Stimulated activated CD4-positive, alpha-beta T cell treated with anti-CD3 and anti-CD28 coated beads, Interleukin-1b, Interleukin-23, amount 100 ng/mL, for 1 hour (primary cell): ENCODE measurements at places on chromosomes 2 and 18.

DNA sequence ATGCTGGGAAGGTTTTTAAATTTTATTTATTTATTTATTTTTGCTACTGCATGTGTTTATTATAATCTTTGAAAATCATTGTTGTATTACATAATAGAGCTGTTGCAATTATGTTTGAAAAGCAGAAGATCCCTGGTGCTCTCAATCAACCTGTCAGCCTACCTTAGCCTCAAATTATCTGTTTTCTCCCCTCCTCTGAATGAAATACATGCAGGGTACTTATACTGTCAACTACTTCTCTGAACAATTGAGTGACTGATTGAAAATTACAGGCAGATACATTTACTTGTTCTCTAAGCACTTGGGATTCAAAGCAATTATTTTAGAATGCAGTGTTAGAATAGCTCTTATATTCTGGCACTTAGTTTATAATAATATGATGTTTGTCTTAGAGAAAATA lies 8.1 kb downstream of the KYNU start:
- no peak for DNase-seq

DNA sequence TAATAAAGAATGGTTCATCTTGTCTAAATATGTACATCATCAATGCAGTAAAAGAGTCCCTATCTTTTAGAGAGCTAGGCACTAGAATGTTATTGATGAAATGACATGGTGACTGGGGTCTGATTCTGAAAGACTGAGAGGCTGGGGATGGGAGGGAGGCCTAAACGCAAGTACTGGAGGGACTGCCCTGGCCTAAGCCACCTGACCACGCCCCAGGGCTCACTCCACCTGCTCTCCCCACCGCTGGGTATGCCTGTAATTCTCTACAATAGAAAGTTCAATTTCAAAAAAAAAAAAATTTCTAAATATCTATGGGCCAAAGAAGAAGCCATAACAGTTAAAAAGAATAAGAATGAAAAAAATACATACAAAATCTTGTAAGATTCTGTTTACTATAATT lies 194.0 kb downstream of the HDAC4 start:
- DNase-seq: no peak

GRCh38 chr18:39489431-39489830 lies 1923.8 kb upstream of the CELF4 start:
- no peak for DNase-seq

GRCh38 chr18:11498821-11499220 lies 110.6 kb upstream of the SLC35G4 start:
- no peak for DNase-seq

- no peak for DNase-seq
Observed at GRCh38 chr2:26850000-26850431, 2.1 kb downstream of the DPYSL5 start.

DNA sequence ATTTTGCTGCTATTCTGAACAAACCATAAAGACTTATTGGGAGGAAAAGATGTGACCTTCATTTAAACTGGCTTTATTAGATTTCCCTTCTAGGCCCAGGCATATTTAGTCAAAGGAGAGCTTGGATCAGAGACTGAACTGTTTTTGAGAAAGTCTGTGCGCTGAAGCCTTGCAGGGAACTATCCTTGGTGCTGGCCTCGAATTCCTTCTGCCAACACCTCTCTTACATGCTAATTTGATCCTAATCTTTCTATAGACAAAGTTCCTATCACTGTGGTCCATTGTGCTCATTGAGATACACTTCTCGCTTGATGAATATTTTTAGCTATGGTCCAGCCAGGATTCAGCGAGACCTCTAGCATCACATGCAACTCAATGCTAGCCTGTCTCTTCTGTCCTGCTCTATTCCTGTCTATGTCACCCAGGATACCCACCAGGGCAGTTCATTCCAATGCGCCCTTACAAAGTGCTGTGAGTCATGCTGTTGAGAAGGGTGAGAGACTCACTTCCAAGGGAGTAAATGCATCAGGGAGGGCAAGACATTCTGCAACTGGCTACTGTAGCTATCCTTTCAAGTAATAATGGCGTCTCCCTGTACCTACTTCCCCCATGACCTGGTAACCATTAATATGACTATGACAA lies 356.7 kb upstream of the LYPD1 start:
- DNase-seq: no peak

DNA sequence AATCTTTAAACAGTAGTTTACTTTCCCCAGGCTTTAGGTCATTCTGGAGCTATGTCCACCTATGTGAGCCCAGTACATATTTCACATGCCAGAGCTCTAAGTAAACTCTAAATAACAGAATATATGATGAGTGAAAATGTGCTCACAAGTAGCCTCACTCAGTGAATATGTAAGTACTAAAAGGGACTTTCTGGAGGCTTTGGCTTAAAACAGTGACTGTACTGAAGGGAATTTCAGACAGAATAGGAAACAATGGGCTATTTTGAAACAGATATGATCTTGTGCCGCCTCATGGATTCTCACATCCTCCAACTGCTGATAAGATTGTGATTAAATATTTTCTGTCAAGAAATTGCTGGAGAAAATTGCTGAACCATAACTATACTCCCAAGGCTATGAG lies 747.9 kb downstream of the SOCS6 start:
- DNase-seq: no peak

GRCh38 chr2:42854207-42854818 lies 61.9 kb upstream of the HAAO start:
- no peak for DNase-seq

DNA sequence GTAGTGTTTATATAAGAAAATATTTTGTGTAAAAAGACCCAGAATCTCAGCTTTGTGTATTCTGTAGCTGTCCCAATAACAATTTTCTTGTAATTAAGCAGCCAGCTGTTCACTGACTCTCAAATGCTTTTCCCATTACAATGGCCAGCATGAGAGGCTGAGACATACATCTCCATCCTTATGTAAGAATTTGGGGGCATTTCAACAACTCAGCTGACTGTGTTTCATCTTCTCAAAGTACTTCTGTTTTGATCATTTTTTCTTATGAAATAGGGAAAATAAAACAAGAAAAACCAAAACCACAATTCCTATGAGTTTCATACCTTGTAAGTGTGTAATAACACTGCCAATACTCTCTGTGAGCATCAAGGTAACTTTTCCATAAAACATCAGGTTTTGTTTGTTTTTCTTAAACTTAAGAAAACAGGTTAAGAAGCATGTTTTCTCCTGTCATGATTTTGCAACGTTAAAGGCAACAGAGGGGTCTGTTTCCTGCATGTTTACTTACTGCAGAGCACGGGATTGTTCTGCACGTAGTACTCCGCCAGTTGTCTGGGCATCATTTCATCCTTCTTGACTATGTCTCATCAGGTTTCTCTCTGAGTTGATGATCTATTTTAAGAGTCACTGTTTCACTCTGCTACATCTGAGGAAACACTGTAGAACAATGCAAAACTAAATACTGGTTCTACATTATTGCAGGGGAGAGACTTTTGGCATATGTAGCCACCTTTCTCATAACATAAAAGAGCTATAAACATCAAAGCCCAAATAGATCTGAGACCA lies 62.9 kb upstream of the CYRIA start:
- DNase-seq: no peak

- no peak for DNase-seq
Observed at GRCh38 chr2:156473445-156473844, 37.3 kb downstream of the GPD2 start.

- DNase-seq: no peak
Observed at GRCh38 chr2:112602917-112603316, 18.5 kb downstream of the CHCHD5 start.

- no peak for DNase-seq
Observed at GRCh38 chr18:9809697-9810096, 76.1 kb upstream of the TXNDC2 start.

GRCh38 chr2:33436083-33436482 lies 40.4 kb upstream of the RASGRP3 start:
- DNase-seq: no peak

GRCh38 chr2:113162173-113162572 lies 11.6 kb upstream of the PSD4 start:
- no peak for DNase-seq

DNA sequence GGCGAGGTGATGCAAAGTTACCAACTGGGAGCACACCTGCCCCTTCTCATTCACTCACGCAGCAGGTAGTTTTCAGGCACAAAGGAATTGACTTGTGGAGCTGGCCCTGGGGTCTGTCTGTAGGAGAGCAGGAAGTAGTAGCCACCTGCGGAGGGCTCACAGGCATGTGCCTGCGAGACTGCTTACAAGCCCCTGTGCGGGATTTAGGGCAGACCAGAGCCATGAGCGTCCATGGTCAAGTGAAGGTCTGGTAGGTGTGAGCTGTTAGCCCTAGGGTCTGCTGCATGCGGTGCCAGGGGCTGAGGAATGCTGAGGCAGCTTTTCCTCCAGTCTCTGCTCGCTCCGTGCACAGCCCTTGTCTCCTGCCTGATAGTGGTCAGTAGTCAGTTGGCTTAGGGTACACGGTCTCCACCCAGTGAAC lies 18.9 kb downstream of the INPP4A start:
- DNase-seq: no peak

DNA sequence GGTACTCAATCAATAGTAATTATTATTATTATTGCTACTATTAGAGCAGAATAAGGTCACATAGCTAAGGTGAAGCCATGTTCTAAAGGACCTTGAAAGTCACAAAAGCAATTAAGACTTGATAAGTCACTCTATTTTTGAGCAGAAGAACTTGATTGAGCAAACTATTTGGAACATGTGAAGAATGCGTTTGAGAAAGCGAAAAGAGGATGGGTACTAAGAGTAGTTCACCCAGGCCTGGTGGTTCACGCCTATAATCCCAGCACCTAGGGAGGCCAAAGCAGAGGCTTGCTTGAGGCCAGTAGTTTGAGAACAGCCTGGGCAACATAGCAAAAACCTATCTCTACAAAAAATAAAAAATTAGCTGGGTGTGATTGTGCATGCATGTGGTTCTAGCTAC lies 7.2 kb upstream of the RTN4 start:
- no peak for DNase-seq

GRCh38 chr18:79510046-79510685 lies 114.4 kb downstream of the NFATC1 start:
- no peak for DNase-seq

DNA sequence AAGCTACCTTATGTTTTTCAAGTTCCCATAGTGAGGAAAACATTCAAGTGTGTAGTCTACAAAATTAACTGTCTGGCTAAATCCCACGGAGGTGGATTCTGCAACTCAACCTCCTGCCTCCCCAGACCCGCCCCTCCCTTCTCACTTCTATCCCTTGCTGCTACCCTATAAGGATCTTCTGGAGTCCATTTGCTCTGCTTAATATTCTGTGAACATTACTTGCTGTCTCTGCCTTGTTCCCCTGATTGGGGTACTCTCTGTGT lies 163.2 kb downstream of the KCNE4 start:
- no peak for DNase-seq

- no peak for DNase-seq
Observed at GRCh38 chr18:71028285-71028762, 739.5 kb downstream of the SOCS6 start.

DNA sequence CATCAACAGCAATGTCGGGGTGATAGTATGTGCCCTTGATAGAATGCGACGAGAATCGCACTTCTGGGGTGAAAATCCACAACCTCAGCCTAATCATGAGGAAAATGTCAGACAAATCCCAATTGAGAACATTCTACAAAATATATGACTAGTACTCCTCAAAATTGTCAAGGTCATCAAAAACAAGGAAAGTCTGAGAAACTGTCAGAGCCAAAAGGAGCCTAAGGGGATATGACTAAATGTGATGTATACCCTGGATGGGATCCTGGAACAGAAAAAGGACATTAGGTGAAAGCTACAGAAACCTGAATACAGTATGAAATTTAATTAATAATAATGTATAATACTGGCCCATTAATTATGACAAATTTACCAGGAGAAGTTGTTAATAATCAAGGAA lies 7.6 kb upstream of the CACNB4 start:
- DNase-seq: no peak

DNA sequence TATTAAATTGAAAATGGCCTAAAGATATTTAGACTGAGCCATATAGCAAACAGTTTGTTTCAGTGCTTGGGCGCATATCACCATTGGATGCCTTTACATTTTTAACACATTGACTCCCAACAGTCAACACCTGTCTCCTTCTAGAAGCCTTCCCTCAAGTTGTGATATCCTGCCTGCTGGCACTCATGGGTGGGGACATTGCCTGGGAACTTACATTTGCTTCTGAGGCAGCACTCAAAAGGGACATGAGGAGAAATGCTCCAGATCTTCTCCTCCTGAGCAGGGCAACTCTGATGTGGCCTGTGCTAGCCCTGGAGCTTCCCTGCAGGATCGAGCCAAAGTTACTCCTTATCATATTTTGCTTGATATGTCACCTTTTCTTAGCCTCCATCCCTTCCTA lies 392.2 kb downstream of the CDH7 start:
- no peak for DNase-seq

DNA sequence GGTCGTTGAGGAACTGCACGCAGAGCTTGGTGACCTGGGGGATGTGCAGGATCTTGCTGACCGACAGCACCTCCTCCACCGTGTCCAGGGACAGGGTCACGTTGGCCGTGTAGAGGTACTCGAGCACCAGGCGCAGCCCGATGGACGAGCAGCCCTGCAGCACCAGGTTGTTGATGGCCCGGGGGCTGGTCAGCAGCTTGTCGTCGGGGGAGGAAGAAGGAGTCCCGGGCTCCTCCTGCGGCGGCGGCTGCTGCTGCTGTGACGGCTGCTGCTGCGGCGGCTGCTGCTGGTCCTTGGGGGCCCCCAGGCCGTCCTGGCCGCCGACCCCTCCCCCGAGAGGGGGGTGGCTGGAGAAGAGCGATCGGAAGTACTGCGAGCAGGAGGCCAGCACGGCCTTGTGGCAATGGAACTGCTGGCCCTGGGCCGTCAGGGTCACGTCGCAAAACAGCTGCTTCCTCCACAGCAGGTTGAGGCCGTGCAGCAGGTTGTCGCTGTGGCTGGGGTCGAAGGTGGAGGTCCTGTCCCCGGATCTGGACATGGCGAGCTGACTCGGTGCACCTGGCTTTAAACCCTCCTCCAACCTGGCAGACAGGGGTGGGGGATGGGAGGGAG lies 2.7 kb downstream of the KLHL14 start:
- DNase-seq: no peak

DNA sequence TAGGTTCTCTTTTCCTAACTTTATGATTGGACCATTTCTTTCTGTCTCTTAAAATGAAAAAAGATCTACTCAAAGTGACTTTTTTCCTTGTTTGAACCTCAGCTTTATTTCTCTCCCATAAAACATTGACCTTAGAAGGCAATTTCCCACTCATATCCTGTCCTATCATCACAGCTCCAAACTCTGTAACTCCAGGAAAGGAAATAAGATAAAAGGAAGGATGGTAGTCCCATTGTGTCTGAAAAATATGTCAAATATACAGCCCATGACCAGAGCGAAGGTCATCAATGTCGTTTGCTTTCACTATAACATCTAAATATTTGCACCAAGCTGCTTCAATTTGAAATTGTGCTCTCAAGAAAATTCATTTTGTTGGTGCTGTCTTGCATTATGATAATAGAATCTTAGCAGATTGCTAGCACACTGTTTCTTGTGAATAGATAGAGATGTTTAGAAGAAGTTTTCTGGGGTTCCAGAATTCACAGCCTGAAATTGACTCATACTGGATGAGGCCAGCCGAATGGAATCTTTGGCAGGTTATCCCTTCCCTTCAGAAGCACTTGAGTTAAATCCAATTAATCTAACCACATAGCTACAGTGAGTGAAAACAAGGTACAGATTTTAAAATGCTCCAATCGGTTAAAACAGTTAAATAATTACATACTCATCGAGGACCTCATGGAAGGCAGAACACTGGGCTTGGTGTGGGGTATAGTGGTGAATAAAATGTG lies 95.1 kb downstream of the CRIM1 start:
- no peak for DNase-seq

GRCh38 chr2:211942153-211942552 lies 596.4 kb downstream of the ERBB4 start:
- DNase-seq: no peak
